HS-27A (cell line): ENCODE measurements at places on chromosomes 6 and 20.

GRCh38 chr6:121652223-121652622 is 216.8 kb downstream of the GJA1 start:
- no peak for DNase-seq

DNA sequence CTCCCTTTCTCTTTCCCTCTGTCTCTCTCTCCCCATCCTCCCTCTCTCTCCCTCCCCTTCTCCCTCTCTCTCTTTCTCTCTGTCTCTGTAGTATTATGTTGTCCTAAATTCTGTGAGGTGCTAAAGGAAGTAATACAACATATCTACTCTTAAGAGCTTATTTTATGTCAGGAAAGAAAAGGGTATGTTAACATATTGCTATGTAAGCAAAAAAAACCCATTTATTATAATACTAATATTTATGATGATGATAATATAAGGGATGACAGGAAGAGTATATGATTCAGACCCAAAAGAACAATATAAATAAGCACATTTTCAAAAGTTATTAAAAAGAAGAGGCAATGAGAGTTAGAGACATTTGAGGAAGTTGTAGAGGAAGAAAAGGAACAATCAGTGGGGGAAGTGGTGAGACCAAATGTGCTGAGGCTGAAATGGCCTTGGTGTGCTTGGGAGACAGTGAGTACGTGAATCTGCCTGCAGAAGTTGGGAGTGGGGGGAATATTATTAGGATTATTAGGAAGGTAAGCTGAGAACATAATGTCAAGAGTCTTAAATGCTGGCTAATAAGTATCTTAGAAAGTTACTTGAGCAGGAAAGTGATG is 303.6 kb upstream of the FERMT1 start:
- DNase-seq: no peak

DNA sequence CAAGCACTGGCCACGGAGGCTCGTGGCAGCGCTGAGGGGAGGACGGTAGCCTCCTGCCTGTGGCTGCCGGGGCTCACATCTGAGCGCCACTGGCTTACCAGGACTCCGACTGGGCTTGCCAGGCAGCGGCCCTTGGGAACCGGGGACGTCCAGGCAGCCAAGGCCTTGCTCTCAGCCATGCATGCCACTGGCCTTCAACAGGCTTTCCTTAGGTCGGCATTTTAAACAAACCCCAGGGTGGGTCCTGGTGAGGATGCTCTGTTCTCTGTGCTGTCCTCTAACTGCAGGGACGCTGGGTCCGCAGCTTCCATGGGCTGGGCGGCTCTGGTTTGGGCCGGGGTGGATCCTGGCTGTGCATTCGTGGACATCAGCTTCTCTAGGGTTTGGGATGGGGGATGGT is 59.1 kb upstream of the BHLHE23 start:
- no peak for DNase-seq

DNA sequence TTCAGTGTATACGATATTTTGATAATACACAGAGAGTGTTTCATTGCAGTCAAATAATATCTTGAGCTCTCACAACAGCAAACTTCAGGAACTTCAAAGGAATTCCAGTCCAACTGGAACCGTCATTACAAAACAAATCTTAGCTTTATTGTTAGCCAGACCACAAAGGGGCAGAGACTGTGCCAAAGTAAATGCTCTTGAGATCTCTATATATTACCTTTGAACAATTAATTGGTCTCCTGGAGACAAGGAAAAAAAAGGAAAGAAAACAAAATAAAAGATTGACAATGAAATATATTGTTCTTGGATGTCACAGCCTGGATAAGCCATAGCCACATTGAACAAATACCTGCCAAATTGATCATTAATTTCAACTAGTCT is 70.0 kb downstream of the FOXC1 start:
- no peak for DNase-seq

GRCh38 chr6:115896538-115897129 is 164.1 kb downstream of the FRK start:
- DNase-seq: peak; percentile 8

- DNase-seq: no peak
Observed at GRCh38 chr20:4084096-4084495, 68.7 kb upstream of the RNF24 start.

- no peak for DNase-seq
Observed at GRCh38 chr6:127031511-127031910, 87.0 kb upstream of the RSPO3 start.

GRCh38 chr20:1734269-1734858 is 76.8 kb upstream of the SIRPG start:
- DNase-seq: no peak

- DNase-seq: no peak
Observed at GRCh38 chr6:47628448-47629272, 69.7 kb upstream of the ADGRF4 start.

DNA sequence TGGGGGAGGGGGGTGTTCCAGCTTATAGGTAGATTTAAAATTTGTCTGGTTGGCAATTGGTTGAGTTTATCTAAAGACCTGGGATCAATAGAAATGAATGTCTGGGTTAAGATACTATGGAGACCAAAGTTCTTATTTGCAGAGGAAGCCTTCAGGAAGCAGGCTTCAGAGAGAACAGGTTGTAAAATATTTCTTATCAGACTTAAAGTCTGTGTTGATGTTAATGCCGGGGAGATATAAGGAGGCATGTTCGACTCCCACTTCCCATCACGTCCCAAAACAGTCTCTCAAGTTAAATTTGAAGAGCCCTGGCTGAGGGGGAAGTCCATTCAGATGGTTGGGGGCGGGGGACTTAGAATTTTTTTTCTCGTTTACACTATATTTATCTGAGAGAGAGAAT is 12.3 kb upstream of the BLCAP start:
- no peak for DNase-seq

DNA sequence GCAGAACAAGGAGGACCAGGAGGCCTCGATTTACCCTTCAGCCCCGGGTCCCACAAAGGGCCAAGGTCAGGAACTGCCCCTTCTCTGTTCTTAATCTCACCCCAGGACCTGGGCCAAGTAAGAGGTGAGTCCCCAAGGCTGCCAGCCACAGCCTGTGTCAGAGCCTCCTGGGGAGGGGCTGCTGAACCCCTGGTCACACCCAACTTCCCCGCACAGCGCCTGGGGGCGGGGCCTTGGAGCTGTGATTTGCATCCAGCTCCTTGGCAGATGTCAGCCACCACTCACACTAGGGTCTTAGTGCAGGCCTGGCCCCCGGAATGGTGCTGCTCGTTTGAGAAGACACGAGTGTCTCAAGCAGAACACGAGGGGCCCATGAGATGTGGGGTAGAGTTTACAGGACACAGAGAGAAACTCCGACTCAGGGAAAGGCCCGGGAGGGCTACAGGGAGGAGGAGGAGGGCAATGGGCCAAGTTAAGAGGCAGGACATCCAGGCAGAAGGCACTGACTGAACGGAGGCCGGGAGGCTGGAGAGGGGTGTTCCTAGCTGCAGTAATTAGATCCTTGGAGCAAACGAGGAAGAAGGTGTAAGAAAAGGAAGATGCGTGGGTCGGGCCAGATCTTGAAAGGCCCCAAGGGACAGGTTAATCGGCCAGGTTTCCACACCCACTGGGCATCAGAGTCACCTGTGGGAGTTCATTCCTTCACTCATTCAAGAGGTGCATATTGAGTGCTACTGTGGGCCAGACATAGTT is 26.9 kb downstream of the ZBP1 start:
- no peak for DNase-seq

DNA sequence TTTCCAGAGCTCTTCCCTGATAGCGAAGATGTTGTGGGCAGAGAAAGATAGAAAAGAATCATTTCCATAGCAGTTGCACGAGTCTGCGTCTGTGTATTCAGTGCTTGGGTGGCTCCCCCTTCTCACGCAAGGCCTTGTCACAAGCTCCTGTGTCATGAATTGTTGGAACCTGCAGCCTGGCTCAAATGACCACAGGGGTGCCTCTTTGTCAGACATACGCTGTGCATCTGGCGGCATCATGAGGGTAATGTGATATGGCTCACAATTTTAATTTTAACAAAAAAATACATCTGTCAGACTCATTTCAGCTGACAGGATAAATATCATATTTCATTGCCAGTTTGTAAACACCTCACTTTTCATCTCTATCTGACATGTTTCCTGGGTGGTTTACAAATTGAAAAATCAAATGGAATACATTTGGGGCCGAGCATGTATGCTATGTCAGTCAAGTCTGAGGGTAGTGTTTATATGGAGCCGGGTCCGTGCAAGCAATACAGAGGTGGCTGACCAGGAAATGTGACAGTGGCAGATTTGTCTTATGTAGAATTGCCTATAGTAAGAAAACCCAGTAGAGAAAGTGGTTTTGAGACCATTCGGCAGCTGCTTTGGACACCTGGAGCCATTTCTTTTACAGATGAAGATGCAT is 90.9 kb downstream of the CAP2 start:
- no peak for DNase-seq

GRCh38 chr6:131949909-131950766 is 1.0 kb downstream of the CCN2 start:
- no peak for DNase-seq

DNA sequence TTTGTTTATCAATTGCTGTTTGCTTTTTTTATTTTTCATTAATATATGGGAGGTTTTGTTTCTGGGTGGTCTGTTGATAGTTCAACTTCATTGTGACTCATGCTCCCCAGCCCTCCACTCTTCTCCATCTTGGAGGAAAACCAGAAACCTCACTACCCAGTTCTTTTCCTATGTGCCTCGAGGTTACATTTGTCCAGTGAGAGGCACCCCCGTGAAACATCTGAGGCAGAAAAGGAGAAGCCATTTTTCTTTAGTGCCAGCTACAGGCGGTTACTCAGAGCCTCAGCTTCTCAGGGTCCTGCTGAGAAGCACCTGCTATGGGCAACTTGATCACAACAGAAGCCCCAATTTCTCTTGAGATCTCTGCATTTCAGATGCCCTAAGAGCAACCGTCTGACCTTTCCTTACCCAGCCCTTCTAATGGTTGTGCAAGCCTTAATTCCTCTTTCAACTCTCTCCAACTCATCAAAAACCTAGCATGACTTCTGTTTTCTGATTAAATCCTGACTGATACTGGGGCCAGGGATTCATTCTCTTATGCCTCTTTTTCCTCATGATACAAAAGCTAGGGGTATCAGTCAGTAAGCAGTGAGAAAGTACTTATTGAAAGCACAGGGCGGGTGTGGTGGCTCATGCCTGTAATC is 144.6 kb downstream of the ELOVL4 start:
- DNase-seq: no peak

GRCh38 chr6:48318670-48319069 is 207.7 kb upstream of the PTCHD4 start:
- no peak for DNase-seq

DNA sequence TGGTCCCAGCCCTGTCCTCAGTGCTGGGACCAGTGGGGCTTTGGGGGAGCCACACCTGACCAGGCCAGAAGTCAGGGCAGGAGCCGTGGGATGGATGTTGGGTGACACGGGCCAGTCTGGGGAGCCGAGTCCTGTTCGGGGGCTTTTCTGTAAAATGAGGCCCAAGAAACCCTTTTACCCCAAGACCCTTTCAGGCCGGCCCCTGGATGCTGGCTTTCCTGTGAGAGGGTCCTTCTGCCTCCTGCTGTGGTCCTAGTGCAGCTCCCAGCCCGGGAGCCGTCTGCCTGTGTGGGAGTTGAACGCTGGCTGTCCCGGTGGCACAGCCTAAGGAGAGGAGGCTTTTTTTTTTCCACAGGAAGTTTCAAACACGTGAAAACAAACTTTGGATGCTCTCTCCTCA is 123.2 kb downstream of the TMEM242 start:
- no peak for DNase-seq

GRCh38 chr6:156777577-156778453 is 637 bp downstream of the ARID1B start:
- DNase-seq: no peak
